ENCODE measurements at places on chromosomes 6 and 20.

DNA sequence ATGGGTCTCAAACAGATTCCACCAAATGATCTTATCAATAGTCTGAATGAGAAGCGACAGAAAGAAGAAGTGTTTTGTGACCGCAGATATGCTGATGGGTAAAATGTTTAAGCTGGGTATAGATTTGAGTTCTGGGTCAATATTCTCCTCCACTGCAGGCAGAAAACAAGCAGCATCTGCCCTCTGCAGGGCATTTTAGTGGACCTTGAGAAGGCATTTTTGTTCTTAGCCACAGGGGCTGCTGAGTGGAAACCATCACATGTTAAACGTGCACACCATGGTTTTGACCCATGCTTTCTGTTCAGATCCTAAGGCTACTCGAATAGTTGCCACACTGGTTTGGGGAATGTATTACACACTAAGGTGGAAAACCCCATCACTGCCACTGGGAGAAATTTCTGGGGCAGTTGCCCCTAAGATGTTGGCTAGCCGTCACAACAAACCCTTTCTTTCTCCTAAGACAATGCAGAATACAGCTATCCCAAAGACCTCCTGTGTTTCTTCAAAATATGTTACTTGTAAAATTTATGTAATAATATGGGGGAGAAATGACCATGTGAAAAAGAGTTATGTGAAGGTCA, 5.5 kb downstream of the POU3F2 start:
- no peak for DNase-seq

- no peak for DNase-seq
These were observed 55.4 kb downstream of the MRPL14 start for GRCh38 chr6:44071670-44072451.

DNA sequence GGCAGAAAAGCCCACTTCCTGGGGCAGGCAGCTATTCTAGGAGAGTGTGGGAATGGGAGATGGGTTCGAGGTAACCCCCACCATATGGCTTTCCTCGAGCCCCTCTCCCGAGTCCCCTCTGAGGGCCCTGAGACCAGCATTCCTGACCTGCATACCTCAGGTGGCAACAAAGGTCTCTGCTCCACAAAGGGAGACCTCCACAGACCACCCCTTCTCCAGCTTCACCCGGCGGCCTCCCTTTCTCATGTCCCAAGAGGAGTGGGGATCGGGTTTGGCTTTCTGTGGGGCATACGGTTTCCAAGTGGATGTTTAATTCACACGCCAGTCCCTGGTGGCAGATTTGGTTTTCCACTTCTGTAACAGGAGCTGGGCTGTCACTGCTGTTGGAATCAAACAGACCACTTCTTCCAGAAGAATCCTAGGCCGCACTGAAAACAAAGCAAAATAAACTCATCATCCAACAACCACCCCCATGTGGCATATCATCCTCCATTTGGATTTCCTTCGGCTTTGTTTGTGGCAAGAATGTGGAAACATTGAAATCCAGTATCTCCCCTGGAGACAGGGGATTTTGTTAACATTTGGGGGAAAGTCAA, 83.2 kb downstream of the DLL1 start:
- peak; percentile 2 for DNase-seq

- no peak for DNase-seq
These were observed 93.5 kb downstream of the ESR1 start for GRCh38 chr6:151901009-151901411.

GRCh38 chr6:124962639-124963415, 590 bp downstream of the RNF217 start:
- DNase-seq: no peak

DNA sequence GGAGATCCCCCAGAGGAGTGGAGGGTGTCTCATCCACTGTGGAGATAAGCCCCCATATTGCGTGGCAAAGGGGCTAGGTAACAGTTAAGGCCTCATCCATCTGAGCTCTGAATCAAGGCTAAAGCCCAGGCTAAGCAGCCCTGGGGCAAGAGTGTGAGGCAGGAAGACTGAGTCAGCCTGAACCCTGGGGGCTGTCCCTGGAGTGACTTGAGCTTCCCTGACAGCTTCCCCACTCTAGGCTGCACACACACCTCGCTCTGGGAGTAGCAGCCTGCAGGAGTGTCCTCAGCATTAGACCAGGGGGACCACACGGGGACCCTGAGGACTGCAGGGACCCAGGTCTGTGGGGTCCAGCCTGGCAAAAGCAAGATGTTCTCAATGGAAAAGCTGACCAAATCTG, 27.9 kb downstream of the UBD start:
- DNase-seq: no peak

- DNase-seq: no peak
These were observed 10.7 kb downstream of the PXDC1 start for GRCh38 chr6:3740551-3741476.

- DNase-seq: no peak
These were observed 25.4 kb downstream of the ZKSCAN8 start for GRCh38 chr6:28167068-28167467.

DNA sequence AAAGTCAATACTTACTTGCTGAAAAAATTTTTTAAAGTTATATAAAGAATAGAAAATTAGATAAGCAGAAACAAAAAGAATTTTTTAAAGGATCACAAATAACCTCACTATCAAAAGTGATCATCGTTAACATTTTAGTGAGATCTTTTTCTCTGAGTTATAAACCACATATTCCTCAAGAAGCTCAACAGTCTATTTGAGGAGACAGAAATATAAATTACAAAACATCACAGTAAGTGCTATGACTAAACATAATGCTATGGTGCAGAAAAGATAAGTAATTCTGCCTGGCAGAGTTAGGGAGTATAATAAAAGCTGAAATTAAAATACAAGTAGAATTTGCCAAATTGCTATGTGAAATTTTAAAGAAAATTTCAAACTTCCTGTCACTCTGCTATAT, 226.7 kb downstream of the LMBRD1 start:
- DNase-seq: no peak

- no peak for DNase-seq
These were observed 72.6 kb downstream of the ERMARD start for GRCh38 chr6:169824021-169824420.

DNA sequence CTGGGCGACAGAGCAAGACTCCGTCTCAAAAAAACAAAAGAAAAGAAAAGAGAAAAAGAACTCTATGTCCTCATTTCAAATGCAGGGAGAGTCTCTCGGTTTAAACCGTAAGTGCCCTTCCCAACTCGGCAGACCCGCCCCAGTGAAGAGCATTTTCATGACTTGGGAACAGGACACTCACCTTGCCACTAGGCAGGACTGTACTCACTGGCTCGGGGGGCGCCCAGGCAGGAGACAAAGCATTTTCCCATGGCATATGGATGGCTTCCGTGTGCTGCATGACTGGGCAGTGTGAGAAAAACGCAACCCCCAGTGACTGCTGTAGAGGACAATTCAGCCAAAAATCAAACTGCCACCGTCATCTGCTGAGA, 23.7 kb upstream of the MRGBP start:
- no peak for DNase-seq

- DNase-seq: no peak
These were observed 252.3 kb downstream of the LY86 start for GRCh38 chr6:6840831-6841291.

DNA sequence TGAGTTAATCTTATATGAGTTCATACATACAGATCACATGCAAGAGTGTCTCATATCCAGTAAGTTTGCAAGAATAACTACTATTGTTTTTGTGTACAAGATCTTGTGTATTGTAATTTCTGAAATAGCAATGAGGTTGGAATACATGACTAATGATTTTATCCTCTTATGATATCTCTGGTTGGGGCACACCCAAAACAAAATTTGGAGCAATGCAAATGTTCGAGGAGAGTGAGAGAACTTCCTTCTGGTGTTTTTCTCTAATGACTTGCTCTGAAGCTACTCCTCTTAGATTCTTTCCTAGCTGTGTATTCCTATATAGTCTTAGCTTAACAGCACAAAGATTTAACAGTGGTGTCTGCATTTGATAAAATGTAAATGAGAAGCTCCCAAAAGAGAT, 252.5 kb downstream of the LAMA2 start:
- no peak for DNase-seq

DNA sequence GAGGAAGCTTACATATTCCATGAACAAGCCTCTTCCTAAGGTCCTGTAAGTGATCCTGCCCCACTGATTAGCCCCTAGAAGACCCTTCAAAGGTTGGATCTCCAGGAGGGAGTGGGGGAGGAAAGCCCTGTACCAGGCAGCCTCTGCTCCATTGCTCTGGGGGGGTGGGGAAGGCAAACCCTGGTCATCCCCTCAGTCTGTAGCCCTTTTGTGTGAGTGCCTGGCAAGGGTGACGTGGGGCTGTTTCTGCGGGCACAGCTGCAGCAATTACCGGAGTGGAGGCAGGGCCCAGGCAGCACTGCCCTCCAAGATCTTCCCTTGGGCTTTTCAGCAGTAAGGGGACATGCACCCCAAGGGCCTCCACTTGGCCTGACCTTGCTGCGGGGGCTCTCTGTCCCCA, at the start of gene MOG:
Gene MOG, plus strand, starts transcription at position 295 of the 400 bp plus-strand sequence. CDS start 118 bp downstream, outside the sequence.
- DNase-seq: no peak

GRCh38 chr6:95091823-95092436, 485.4 kb upstream of the MANEA start:
- no peak for DNase-seq

- DNase-seq: peak; percentile 65
These were observed 8.7 kb upstream of the CCR6 start for GRCh38 chr6:167113935-167114910.

DNA sequence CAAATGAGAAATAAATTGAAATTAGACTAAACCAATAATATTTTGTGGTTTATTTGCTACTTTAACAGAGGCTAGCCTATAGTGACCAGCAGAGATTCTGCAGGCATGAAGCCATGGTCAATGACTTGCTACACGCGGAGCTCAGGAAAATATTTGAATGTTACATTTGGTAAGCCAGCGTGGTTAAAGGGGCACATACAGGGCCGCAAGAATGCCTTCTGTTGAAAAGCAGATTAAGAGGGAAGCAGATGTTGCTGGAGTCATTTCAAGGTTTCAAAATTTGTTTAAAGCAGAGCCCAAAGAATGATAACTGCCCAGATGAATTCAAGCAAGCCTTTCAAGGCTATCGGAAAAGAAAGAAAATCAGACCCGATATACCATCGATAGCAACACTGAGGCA, 294.3 kb upstream of the MAN1A1 start:
- no peak for DNase-seq

DNA sequence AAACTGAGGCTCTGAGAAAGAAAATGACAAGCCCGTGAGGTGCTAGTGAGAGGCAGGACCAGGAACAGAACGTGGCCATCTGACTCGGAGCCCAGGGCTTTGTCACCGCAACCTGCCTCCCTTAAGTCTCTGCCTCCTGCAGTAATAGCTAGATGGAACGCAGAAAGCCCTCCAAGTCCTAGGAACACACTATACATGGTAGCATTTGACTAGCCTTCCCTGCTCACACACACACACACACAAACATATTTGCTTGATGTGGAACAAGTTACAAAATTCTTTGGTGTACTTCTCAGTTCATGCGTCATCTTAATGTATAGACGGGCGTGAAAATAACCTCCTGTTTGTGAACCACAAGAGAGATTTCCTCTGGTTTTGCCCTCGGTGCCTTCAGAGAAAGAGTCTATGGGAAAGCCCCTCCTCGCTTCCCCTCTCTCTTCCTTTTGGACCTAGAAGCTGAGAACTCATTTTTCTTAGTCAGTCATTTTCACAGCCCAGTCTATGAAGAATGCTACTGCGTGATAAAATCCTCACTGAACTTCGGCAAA, 38.8 kb downstream of the C6orf52 start:
- no peak for DNase-seq

All from stimulated activated CD4-positive, alpha-beta T cell treated with anti-CD3 and anti-CD28 coated beads, Interleukin-4, amount 100 ng/mL, for 24 hours (primary cell).